ENCODE measurements at places on chromosomes 1 and 21.

GRCh38 chr1:83765125-83765524, 233.8 kb downstream of the TTLL7 start:
- no peak for DNase-seq

- no peak for DNase-seq
Measured at GRCh38 chr1:115057661-115058254, 28.1 kb downstream of the TSHB start.

DNA sequence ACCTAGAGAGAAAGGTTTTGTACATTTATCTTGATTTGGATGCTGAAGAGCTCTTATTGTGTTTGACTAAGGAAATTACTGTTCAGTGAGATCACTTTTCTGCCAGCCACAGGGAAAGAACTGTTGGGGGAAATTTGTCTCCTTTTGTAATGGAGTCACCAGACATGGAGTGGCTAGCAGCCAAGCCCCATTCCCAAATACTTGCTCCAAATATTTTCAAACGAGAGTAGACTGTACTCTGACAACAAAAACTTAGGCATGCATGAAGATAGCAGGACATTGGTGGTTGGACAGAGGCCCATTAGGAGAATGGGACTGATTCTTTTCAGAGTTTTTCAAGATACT, 21.1 kb downstream of the IPO9 start:
- no peak for DNase-seq

DNA sequence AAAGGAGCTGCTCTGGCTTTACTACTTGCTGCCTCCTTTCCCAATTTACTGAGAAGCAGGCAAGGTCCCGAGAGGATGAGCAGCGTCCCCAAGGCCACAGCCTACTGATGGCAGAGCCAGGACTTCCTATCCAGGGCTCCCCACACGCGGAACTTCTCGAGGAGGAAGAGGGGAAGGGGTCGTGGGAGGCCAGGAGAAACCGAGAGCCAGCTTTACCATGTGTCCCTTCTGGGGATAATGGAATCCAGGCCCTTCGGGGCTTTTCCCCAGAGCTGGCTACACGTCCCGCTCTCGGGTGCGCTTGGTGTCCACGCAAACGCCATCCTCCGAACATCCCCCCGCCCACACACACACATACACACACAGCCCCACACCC, 4.3 kb upstream of the CCN1 start:
- DNase-seq, result no peak

DNA sequence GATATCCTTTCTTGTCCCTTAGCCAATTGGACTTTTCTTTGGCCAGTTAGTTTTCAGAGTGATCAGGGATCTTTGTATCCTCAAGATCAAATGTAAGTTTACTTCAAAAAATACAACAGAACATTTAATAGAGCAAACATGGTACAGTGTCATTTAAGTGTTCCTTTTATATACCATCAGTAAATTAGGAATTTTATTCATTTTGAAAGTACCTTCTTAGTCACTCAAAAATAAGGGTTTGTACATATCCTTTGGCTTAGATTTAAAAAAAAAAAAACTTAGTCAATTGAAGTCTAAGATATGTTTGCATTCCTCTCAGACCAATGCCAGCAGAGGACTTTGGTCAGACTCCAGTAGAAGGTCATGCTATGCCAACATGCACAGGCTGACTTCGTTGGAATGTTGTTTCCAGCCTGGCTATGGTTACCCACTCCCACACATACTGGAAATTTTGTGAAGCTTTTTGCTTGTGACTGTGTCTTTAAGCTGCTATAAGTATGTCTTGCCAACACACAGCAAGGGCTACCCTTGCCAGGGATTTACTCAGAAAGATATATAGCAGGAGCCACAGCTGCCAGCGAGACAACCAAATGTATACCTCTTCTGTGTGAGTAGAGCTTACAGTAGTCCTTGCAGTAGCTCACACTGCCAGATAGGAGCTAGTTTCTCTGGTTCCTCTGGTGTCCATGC, 81.5 kb upstream of the LRIF1 start:
- DNase-seq, result no peak

GRCh38 chr1:36174713-36175112, 18.8 kb downstream of the MAP7D1 start:
- no peak for DNase-seq

DNA sequence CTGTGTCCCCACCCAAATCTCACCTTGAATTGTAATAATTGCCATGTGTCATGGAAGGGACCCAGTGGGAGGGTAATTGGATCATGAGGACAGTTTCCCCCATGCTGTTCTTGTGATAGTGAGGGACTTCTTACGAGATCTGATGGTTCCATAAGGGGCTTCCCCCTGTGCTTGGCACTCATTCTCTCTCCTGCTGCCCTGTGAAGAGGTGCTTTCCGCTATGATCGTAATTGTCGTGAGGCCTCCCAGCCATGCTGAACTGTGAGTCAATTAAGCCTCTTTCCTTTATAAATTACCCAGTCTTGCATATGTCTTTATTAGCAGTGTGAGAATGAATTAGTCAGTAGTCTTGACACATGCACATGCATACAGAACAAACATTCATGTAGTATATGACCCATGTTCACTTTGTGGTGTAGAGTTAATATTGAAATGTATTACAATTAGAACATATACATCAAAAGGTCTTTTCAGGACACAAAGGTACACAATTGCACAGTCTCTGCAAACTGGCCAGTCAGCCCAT, 16.9 kb upstream of the IFI16 start:
- no peak for DNase-seq

DNA sequence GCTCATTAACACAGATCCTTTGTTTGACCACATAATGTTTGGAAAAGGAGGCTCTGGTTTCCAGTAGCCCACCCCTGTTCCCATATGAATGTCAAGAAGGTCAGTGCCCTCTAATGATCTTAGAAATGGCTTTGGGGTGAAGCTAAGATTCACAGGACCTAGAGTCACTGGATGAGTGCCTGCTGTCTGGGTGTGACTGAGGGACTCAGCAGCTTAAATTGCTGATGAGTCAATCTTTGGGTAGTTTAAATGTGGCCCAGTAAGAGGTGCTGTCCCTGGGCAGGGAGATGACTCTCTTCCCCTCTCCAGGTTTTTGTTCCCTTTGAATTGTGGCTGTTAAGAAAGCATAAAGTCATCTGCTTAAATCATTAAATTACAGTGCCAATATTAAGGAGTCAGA, 50.6 kb downstream of the L1TD1 start:
- no peak for DNase-seq

DNA sequence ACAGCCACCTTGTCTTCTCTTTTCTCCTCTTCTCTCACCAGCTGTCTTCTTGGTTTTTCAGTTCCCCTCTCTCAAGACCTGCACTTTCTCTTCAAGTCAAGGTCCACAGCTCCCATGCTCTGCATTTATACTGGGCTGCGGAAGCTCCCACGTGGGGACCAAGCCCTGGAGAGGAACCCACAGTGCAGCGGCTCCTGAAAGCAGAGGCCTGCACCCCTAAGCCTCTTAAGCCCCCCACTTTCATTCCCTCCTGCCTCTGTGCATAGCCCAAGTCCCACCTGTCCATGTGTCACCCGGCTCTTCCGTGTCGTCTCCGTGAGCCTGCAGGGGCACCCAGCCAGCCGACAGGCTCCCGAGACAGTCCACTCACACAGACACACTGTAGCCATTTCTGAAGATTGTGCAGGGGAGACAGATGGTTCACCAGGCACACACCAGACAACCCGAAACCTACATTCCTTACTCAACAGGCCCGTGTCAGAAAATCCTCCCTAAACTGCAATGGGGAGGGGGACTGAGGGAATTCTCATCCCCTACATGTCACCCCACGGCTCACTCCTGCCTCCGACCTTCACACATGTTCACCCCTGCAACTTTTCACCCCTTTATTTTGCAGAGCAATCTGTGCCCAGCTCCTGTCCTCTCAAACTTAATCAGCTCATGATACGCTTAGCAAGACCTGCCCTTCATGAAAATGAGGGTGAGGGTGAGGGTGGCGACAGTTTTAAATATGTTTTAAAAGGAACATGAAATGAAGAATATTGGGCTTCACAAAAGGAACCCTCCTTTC, 6.3 kb downstream of the MX2 start:
- peak; percentile 11 for DNase-seq

DNA sequence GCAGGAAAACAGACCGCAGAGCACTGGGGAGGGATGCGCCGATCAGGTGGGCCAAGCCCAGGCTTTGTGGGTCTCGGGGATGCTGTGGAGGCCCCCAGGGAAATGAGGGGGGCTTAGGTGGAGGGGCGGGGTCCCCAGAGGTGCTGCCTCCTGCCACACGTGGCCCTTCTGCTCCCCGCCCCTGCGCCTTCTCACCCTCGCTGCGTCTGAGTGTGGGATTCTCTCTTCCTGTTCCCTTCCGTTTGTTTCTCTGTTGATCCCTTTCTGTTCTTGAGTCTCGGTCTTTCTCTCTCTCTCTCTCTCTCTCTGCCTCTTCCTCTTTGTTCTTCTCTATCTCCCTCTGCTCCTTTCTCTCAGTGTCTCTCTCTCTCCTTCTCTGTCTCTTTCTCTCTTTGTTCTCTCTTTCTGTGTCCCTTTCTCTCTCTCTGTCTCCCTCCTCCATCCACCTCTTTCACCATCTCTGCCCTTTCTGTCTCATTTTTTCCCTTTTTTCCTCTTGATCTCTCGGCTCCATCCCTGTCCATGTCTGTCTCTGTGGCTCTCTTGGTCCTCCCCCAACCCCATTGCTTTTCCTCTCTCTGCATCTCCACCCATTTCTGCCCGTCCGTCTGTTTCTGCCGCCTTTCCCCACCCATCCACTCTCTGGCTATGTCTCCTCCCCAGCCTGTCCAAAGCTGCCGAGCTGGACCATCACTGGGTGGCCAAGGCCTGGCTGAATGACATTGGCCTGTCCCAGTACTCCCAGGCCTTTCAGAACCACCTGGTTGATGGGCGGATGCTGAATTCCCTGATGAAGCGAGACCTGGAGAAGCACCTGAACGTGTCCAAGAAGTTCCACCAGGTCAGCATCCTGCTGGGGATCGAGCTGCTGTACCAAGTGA, 52.4 kb upstream of the TMEM51 start:
- DNase-seq, result no peak
